Activated CD4-positive, alpha-beta T cell treated with anti-CD3 and anti-CD28 coated beads, Interleukin-2, amount 50 U/mL, for 48 hours (primary cell): ENCODE measurements at places on chromosomes 11 and 22.

- no peak for DNase-seq
Measured at GRCh38 chr11:19460718-19461405, 220.1 kb upstream of the E2F8 start.

DNA sequence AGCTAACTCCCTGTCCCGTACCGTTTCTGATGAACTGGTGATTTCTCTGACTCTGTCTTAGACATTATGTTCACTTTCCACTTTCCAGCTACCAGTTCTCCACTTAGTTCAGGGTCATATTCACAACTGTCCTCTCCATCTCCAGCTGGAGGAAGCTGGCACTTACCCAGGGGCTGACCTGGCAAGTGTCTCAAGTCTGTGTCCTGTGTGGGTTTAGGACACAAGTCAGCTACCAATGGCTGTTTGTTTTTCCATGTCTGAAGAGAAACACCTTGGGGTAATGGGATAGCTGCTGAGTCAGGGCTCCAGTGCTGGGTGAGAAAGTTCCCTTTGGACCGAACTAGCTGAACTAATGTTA is 134.4 kb downstream of the CSNK2A3 start:
- DNase-seq: no peak

GRCh38 chr11:14255238-14255534 is 103.8 kb downstream of the RRAS2 start:
- DNase-seq: no peak

- DNase-seq: peak; percentile 39
Measured at GRCh38 chr22:27405672-27406388, 395.7 kb downstream of the MN1 start.

GRCh38 chr11:3894128-3894731 is 38.8 kb downstream of the STIM1 start:
- DNase-seq: no peak

DNA sequence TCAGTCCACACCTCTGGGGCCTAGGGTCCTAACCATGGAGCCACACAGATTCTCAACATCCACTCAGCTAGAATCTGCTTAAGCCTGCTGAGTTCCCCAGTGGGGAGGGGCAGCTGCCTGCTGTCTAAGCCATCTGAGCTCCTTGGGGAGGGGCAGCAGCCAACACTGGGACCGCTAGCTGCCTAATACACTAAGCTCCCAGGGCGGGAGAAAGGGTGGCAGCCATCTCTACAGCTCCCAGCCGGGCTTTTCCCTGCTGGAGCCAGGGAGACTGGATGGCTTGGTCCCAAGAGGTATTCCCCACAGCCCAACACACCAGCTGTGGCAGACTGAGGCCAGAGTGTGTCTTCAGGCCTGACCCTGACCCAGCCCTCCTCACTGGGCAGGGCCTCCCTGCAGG is 217.3 kb upstream of the TMEM45B start:
- DNase-seq: no peak

DNA sequence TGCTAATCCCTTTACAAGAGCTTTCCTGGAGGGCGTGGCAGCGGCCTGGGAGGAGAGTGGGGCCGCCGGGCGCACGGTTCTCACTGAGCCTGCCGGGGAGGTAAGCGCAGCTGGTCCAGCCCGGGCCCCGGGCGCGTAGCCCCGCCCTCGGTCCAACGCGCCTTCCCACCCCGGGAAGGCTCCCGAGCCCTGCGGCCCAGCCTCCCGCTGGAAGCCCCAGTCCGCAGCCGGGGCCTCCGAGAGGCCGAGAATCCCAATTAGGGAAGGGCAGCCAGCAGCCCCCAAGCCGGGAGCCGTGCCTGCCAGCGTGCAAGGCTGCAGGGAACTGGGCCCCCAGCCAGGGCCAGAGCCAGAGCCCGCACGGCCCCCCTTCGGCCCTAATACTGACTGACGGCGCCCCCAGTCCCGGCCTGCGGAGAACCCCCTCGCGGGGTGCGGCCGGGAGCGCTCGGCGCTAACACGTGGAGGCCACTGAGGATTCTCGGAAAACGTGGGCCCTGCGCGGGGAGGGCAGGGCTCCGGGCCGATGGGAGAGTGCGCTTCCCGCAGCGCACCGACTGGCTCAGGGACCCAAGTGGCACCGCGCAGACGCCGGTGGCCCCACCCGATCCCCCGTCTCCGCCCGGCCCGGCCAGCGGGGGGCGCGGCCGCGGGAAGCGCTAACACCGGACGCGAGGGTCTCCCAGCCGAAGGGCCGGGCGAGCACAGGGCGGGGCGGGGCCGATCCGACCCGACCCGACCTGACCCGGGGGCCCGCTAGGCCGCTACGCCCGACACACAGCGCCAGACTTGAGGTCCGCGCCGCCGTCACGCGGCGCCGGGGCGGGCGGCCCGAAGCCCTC is 5.7 kb downstream of the ZFTA start:
- DNase-seq: no peak

GRCh38 chr11:126700768-126701519 is 299.6 kb downstream of the KIRREL3 start:
- no peak for DNase-seq

DNA sequence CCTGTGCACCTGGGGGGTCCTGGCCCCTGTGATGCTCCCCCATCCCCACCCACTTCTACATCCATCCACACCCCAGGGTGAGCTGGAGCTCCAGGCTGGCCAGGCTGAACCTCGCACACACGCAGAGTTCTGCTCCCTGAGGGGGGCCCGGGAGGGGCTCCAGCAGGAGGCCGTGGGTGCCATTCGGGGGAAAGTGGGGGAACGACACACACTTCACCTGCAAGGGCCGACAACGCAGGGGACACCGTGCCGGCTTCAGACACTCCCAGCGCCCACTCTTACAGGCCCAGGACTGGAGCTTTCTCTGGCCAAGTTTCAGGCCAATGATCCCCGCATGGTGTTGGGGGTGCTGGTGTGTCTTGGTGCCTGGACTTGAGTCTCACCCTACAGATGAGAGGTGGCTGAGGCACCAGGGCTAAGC is 20.0 kb upstream of the TALDO1 start:
- DNase-seq: no peak

GRCh38 chr22:33162196-33162595 is 104.0 kb upstream of the SYN3 start:
- no peak for DNase-seq

- no peak for DNase-seq
Measured at GRCh38 chr11:101584129-101584515, 315 bp upstream of the TRPC6 start.

DNA sequence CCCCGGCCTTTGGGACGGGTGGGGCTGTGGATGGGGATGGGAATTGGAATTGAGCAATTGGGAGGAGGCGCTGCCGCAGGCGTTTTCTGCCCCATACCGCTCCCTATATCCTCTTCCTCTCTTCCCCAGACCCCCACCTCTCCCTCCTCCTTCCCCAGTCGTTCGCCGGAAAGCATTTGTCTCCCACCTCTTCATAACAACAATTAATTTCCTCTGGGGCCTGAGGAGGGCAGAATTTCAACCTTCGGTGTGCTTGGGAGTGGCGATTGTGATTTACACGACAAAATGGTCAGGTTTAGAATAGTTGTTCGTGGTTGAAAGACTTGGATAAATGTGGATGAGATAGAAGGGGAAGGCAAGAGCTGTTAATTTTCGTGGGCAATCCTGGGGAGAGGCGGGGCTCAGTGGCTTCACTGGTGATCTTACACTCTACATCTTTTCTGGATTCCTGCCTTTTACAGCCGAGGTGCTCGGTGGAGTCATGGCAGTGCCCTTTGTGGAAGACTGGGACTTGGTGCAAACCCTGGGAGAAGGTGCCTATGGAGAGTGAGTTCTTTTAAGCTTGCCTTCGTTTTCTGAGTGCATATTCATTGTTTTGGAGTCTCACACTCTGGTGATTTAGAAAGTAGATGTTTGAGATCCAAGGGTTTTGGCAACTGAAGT is 1.5 kb downstream of the CHEK1 start:
- no peak for DNase-seq

GRCh38 chr11:133927690-133928627 is 28.8 kb downstream of the IGSF9B start:
- peak; percentile 82 for DNase-seq

GRCh38 chr11:118912742-118913410 is 12.8 kb downstream of the BCL9L start:
- DNase-seq: no peak

- DNase-seq: no peak
Measured at GRCh38 chr22:41913040-41913719, 1.7 kb downstream of the SHISA8 start.

GRCh38 chr11:18064450-18065054 is 18.5 kb upstream of the TPH1 start:
- DNase-seq: no peak

GRCh38 chr11:6402561-6402981 is 12.3 kb downstream of the SMPD1 start:
- peak; percentile 55 for DNase-seq

DNA sequence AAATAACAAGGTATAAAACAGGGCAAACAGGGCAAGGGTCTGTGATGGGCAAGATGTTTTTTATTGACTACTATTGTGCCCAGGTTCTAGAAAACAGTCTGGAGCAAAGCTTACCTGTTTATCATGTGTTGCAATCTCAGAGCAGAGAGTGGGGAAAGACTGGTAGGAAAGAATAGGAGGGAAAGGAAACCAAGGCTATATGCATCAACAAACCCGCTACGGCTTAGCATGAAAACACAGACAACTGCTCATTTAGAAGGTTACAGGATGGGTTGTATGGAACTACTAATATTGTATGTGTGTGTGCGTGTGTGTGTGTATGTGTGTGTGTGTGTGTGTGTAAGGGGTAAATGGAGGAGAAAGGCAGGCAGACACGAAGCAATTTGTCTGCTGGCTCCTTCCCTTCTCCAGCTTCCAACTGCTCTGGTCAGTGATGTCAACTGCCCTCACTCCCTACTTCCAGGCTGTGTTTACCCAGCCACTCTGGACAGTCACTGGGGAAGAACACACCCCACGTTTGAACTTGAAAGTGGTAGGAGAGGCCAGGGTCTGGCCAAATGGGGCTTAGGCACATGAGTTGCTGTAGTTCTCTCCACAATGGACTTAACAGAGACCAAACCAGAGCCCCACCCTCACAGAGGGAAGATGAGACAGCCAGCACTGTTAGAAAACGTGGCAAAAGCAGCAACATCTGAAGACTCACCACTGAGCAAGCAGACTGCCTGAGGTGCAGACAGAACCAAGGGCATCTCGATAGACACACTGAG is 47.0 kb downstream of the GAB2 start:
- no peak for DNase-seq

DNA sequence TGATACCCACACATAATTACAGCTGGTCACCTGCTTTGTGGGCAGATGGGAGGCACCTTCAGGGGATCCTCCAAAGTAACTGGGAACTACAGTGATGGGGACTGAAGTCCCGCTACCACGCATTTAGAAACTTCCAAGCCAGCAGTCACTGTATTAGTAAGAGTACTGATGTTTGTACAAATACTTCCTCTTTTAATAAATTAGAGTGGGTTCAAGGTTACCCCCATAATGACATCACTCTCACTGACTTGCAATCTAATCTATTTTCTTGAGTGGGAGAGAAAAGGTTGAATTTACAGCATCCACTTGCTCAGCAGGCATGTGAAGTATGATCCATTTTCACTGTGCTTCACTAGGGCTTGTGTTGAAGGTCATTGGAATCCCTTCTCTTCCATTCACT is 72.1 kb upstream of the TIMP3 start:
- DNase-seq: no peak

DNA sequence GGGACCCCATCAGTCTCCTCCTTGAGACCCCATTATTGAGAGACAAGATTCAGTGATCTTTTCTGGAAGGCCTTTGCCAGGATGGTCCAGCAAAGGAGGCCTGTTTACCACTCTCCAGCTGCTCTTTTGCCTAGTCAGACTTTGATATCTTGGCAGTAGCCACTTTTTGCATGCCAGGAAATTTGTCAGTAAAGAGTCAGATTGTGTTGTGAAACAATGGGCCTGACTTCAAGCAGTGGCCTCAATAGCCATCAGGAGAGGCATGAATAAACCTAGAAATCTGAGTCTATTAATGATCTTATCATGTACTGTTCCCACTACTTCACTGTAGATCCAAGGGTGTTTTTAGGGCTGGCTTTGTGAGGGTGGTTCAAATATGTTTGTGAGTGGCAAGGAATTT is 479.4 kb downstream of the JRKL start:
- no peak for DNase-seq

DNA sequence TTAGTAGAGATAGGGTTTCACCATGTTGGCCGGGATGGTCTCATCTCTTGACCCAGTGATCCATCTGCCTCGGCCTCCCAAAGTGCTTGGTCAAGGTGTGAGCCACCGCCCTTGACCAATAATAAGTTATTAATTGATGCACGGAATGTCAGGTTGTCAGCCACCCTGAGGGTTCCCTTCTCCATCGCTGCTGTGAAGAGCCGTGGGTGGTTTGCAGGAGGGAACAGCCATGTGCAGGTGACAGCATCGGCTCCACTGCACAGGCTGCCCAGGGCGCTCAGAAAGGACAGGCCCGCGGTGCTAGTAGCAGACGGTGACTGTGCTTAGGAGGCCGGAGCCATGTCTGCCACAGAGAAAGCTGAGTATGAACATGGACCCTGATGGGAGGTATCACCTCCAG is 814.0 kb downstream of the BRD1 start:
- DNase-seq: no peak

DNA sequence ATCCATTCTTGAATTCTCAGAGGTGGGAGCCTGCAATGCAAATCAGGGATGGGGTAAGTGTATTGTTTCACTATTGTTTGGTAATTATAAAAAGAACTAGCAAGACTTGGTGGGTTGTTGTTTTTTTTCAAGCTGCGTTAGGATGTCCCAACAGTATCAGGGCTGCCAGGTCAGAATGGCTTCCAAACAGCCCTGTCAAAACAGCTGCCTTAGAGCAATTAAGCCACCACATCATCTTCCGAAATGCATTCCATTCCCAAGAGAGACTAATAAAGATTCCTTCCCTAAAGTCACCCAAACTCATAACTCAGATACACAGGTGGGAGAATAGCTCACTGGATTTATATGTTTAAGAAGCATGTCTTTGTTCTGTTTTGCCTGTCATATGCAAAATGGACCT is 23.5 kb downstream of the BBOX1 start:
- no peak for DNase-seq

DNA sequence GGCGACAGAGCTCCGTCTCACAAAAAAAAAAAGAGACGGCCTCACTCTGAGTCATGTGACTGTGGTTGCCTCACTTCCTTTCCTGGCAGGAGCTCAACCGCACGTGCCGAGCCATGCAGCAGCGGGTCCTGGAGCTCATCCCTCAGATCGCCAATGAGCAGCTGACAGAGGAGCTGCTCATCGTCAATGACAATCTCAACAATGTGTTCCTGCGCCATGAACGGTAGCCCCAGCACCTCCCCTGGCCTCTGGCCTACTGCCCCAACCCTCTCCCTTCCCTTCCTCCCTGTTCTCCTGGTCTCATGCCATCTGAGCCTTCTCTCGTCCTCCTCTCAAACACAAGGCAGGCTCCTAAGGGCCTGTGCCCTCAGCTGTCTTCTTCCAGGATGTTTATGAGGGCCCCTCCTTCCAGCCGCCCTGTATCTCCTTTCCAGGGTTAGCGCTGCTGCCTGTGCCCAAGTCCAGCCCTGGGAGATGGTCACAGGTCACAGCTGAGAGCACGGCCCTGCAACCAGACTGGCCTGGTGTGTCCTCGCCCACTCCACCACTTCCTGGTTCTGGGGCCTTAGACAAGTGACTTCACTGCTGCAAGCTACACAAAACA is 30.7 kb downstream of the TOM1 start:
- DNase-seq: peak; percentile 63
